ENCODE measurements at places on chromosomes 6 and 20.
A peak's percentile ranks its signal among the peaks of the same experiment; 100 is the strongest.

GRCh38 chr6:46687619-46688097 is at the start of gene TDRD6:
TDRD6 (plus strand) TSS chr6:46687885; CDS start chr6:46688129, 244 bp downstream.
- no peak for DNase-seq

- no peak for DNase-seq
Measured at GRCh38 chr6:48919555-48919954, 543.5 kb downstream of the MMUT start.

DNA sequence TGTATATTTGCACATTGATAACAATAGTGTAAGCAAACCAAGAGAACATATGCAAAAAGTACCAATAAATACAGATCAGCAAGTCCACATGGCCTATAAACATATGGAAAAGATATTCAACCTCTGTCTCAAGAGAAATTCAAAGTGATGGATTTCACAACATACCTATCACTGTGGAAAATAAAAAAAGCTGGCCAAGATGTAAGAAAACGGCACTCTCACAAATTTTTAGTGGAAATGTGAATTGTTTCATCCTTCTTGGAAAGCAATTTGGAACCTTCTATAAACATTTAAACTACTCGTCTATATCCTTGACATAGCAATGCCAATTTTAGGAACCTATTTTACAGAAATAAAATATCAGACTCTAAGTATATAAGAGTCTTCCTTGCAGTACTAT is 559.8 kb downstream of the QKI start:
- DNase-seq: no peak

GRCh38 chr20:4327956-4328355 is 312.6 kb upstream of the RNF24 start:
- no peak for DNase-seq

GRCh38 chr6:42158011-42158410 is 15.2 kb upstream of the GUCA1A start:
- no peak for DNase-seq

GRCh38 chr6:39208223-39208739 is 21.0 kb downstream of the KCNK5 start:
- no peak for DNase-seq

- no peak for DNase-seq
Measured at GRCh38 chr6:112027942-112028674, 25.8 kb upstream of the CCN6 start.

GRCh38 chr20:52035498-52035897 is 156.1 kb downstream of the ZFP64 start:
- no peak for DNase-seq

GRCh38 chr6:2503816-2504494 is 246.8 kb downstream of the MYLK4 start:
- DNase-seq: peak; percentile 48

GRCh38 chr20:7226156-7226555 is 458.7 kb downstream of the BMP2 start:
- DNase-seq: no peak

DNA sequence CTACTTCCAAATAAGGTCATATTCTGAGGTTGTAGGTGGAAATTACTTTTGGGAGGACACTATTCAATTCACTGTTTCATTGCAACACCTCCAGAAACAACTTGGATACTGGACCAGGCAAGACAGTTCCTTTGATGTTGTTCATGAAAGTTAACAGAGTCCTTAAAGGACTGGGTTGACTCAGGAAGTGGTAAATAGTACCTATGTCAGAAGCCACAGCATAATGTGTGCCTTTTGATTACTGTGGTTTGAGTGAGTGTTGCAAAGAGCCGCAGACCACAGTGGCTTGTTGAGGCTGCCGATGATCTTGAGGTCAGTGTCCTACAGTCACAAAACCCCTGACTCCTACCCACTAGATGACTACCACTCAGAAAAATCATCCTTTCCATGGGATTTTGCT is 10.9 kb downstream of the IL20RA start:
- DNase-seq: peak; percentile 78

DNA sequence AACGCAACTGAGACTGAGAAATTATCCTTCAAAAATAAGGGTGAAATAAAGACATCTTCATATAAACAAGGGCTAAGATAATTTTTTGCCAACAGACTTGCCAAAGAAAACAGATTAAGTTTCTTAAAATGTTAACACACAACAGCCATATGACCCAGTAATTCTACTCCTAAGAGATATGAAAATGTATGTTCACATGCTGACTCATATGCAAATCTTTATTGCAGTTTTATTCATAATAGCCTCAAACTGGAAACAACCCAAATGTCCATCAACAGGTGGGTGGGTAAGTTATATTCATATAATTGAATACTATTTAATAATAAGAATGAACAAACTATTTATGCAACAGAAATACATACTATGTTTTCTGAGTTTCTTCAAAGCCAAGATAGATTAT is 140.1 kb downstream of the REV3L start:
- no peak for DNase-seq

- DNase-seq: no peak
Measured at GRCh38 chr20:47927385-47927851, 142.1 kb upstream of the SULF2 start.

DNA sequence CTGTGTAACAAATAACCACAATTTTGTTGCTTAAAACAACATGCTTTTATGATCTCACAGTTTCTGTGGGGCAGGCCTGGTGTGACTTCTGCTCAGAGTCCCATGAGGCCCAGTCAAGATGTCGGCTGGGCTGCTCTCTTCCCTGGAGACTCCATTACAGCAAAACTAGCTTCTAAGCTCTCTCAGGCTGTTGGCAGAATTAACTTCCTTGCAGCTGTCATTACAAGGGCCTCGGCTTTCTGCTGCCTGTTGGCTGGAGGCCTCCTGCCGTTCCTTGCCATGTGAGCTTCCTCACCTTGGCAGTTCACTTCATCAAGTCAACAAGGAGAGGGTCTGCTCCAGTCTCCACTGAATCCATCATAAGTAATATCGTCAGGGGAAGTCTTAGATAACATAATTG is 659.2 kb downstream of the PRKN start:
- DNase-seq: no peak

DNA sequence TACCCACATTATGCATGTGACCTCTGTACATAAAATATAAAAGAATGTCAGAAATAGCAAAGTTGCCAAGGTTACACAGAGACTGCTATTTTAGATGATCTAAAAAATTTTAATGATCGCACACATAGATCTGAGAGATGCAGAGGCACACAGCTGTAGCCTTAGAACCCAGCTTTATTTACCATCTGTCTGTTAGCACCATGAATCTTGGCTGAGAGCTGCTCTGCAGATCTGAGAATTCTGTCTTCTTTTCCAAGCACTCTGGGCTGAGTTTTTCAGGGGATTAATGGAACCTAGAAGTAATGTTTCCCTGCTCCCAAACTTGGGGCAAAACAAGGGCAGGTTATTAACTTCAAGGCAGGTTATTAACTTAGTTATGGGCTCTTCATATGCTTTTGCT is 248.7 kb upstream of the JAG1 start:
- DNase-seq: no peak

GRCh38 chr6:136037876-136038460 is 186.5 kb downstream of the PDE7B start:
- DNase-seq: peak; percentile 40

- DNase-seq: no peak
Measured at GRCh38 chr6:45886776-45887175, 128.9 kb downstream of the CLIC5 start.

DNA sequence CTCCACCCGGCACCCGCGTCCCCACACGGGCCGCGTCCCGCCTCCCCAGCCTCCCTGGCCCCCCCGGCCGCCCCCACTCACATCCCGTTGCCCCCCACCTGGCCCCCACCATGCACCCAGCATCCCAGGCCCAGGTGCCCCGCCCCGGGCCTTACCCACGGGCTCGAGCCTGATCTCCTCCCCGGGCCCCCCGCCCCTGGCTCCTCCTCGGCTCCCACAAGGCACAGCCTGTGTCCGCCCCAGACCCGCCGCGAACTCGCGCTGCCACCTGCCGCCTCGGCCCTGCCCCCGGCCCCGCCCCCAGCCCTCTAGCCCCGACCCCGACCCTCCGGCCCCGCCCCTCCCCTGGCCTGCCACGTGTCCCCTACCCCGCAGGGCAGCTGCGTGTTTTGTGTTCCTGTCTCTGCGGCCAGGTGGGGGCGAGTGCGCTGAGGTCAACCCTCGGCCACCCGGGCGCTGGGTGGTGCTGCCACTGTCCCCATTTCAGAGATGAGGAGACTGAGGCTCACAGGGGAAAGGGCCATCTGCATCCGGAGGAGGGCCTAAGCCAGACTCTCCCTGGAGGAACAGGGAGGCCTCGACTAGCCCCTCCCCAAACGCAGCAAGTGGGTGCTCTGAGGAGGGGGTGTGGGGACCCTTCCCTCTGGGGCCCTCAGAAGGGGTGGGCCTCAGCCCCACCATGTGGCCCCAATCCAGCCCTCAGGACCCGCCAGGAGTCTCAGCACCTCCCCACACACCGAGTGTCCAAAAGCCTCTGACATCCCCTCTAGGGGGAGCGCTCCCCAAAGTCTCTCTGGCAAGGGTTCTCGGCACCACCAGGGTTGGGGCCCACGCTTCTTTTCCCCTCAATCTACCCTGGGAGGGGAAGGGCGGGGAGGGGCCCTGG is 99.8 kb downstream of the TAF4 start:
- no peak for DNase-seq

DNA sequence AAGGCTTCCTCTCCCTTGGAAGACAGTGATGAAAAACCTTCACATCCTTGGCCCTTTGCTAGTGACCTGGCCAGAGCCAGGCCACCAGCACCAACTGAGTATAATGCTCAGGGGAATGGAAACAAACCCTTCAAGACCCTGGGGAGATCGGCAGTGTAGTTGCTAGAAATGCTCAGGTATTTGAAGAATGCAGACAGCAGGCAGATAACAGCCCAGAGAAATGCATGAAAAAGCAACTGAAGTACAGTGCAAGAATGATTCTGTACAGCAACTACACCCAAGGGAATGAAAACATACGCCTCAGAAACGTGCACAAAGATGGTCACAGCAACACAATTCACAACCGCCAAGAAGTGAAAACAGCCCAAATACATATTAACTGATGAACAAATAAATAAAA is 41.1 kb downstream of the PPP1R3G start:
- peak; percentile 22 for DNase-seq

GRCh38 chr6:22362361-22362760 is 65.5 kb upstream of the PRL start:
- no peak for DNase-seq

GRCh38 chr20:4281258-4282055 is 266.1 kb upstream of the RNF24 start:
- DNase-seq: no peak

- DNase-seq: no peak
Measured at GRCh38 chr6:125367036-125367782, 65.4 kb upstream of the HDDC2 start.

DNA sequence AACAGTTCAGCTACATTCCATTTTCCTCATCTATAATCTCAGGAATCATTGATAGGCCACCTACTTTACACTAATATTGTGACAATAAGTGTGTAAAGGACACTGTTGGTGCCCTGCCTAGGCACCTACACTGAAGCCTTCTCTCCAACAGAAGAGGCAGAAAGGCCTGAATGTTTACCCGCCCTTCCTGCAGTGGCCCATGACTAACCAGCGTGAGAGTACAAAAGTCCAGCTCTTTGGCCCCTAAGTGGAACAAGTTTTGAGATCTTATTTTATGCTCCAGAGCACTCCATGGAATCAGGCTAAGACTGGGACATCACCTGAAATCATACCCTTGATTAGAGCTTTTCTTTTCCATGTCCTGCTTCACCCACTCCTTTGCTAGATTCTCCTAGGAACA is 359.7 kb downstream of the ARHGAP18 start:
- no peak for DNase-seq

- no peak for DNase-seq
Measured at GRCh38 chr20:35179292-35180212, 7.7 kb downstream of the PROCR start.

DNA sequence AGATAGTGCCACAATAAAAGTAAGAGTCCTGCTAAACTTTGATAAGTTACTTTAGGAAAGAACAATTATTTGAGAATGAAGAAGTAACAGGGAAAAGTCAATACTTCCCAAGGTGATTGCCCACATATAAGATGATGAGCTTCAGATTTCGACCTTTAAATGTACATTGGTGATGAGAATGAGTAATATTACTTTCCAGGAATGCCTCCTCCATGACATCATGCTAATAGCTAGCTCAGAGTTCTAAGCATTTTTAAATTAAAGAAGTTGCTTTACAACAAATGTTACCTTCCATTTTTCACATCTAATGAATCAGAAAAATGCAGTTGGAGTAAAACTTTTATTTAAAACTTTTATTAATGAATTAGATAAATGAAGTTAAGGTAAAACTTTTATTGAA is 22.5 kb upstream of the OPN5 start:
- no peak for DNase-seq

DNA sequence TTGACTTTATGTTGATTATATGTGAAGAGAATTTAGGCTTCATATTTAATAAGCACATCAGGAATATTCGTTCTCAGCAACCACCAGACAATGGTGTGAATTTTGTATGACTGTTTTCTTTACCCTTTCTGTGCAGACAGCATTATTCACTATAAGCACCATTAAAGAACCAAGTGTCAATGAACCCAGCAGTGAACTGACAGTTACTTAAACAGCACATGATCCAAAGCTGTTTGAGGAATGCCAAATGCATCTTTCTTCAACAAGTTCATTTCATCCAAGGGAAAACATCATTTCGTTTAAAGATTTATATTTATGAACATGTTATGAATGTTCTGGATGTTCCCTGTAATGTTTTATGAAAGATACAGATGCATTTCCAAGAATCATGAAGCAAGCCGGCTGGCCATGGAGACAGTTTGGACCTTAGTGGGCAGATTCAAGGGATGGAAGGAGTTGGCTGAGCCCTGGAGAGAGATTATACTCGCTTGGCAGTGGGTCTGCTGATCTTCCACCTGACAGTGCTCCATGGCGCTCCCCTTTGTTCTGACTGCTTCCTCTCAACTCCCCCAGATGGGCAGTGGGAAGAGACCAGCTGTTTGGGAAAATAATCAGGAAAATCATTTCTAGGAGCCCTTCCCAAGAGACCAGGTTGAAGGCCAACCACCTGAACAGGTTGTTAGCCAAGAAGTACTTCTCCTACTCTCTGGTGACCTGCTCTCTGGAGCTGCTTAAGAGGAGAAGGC is 326.0 kb upstream of the RSPO3 start:
- no peak for DNase-seq

GRCh38 chr6:162294029-162294428 is 433.5 kb downstream of the PRKN start:
- DNase-seq: no peak

- peak; percentile 4 for DNase-seq
Measured at GRCh38 chr6:66948106-66948505, 1241.1 kb upstream of the EYS start.

DNA sequence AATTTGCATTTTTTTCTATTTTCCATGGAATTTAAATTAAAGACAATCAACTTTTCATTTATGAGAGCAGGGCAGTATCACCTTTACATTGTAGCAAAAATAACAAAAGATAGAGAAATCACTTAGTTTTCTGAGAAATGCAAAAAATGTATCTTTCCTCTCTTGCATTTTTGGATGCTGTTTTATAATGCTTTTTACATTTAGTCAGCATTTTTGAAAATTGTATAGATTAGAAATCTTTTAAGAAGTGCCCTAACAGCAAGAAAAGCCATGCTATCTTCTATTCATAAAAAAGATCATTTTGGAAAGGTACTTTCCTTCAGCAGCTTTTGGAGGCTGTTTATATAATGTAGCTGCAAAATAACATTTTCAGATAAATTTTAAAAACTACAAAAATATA is 421.8 kb downstream of the EYS start:
- DNase-seq: no peak

- DNase-seq: no peak
Measured at GRCh38 chr6:36461646-36462045, 18.8 kb downstream of the KCTD20 start.
